ENCODE measurements at places on chromosomes 11 and 22. TPM values are rescaled to one million over a fixed set of nuclear protein-coding genes. Genes with fewer than 3 reads are reported as not detected.

Gene APOL3
- 4.4 TPM for total RNA-seq

Gene CTSF
- total RNA-seq, result 21.0 TPM

Gene TBC1D10A
- 21.6 TPM for total RNA-seq

Gene TEF
- 4.0 TPM for total RNA-seq

Gene HBG2
- total RNA-seq, result not detected

Gene FJX1
- total RNA-seq, result 37.2 TPM

Gene APOL5
- not detected for total RNA-seq

Gene SNX32
- total RNA-seq, result 1.4 TPM

Gene MMP13
- total RNA-seq, result not detected

Gene NRIP3
- 24.0 TPM for total RNA-seq

Measured in kidney epithelial cell (primary cell).